ENCODE measurements at places on chromosomes 5 and 9.

- DNase-seq, result no peak
Observed at GRCh38 chr5:16809395-16810207, 126.5 kb downstream of the MYO10 start.

DNA sequence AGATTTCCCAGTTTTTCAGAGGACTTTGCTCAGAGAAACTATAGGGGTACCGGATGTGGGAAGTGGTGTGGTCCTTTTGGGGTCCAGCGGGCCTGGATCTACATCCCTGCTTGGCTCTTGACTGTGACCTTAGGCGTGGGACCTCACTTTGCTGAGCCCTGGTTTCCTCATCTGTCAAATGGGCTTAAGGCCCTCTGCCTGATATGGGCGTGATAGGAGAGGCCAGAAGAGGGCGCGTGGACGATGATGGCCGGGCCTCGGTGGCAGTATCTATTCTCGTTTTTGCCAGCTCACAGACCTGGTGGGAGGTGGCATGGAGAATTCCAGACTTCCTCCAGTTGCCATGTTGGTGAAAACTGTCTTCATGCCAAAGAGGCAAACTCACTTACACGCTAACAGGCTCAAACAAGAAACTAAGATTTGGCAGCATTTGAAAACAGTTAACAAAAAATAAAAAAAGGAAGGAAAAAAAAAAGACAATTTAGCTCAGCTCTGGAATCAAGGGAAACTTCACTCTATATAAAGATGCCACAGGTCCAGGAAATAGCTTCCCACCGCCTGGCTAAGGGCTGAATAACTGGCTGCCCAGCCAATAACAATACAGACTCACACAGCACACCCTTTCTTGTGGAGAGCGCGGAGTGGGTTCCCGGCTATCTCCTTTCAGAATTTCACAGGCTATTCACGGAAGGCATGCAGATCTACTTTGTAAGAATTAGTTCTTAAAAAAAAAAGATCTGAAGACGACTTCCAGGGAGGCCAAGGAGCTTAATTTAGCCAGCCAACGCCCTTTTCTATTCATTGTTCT is 1.7 kb downstream of the SH3PXD2B start:
- DNase-seq, result no peak

DNA sequence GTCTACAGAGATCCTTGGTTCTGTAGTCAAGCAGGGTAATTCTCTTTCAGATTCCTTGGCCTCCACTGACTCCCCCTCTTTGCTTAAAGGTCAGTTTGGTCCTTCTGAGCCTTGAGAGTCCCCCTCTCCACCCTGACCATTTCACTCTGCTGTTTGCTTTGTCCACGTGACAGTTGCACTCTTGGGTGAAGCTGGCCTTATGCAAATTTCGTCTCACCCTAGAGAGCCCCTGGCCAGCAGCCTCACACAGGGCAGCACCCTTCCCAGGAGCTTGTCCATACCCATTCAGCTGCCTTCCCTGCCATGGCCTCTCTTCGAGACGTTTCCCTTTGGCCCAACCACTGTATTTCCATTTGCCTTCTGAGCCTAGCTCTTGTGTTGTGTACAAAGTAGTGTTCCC is 63.7 kb downstream of the PRKACG start:
- DNase-seq, result no peak

- no peak for DNase-seq
Observed at GRCh38 chr5:156505101-156505500, 178.1 kb downstream of the SGCD start.

GRCh38 chr5:150862070-150862469 is 15.7 kb downstream of the IRGM start:
- no peak for DNase-seq

- DNase-seq, result no peak
Observed at GRCh38 chr9:125649315-125649714, 57.7 kb downstream of the MAPKAP1 start.

DNA sequence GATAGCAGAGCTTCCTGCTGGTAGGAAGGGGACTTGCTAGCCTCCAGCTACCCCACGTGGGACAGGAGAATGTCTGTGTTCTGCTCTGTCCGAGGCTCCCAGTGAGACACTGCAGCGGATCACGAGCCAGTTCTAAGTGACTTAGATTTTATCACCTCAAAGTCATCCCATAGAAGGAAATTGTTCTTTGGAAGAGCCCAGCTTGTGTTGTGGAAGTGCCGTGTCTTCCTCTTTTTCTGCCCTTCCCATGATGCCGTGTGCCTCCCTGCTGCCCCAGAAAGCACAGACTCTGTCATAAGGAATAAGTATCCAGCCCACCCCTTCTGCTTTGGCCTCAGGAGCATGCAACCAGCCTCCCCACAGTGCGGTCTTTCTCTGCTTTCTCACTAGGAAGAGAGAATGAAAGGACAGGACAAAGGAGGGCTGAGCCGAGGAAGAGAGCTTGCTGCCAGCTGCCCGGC is 35.6 kb downstream of the RUFY1 start:
- no peak for DNase-seq

GRCh38 chr9:81777482-81777881 is 88.1 kb upstream of the TLE1 start:
- no peak for DNase-seq

- no peak for DNase-seq
Observed at GRCh38 chr5:171592076-171592475, 172.6 kb downstream of the FGF18 start.

GRCh38 chr9:90546200-90546599 is 96.4 kb downstream of the DIRAS2 start:
- no peak for DNase-seq

DNA sequence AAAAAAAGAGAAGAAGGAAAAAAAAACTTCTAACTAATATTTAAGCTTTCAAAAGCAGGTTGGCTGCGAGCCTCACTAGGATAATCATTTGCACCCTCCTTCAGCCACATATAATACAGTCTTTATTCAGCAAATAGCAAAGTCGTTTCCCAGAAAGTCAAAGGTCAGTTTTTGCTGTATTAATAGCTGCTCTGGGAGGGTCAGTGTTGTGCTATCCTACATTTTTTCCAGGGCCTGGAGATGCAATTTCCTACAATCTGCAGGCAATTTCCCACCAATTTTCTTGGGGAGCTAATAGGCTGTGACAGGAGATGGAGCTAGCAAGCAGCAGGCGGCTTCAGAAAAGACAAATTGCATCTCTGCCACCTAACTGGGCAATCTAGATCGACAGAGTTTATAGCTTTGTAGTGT is 136.8 kb downstream of the TLE1 start:
- DNase-seq, result no peak

- DNase-seq, result no peak
Observed at GRCh38 chr9:78289474-78289873, 7.5 kb upstream of the PSAT1 start.

- no peak for DNase-seq
Observed at GRCh38 chr5:120160124-120160895, 303.8 kb upstream of the PRR16 start.

- DNase-seq, result no peak
Observed at GRCh38 chr9:68476847-68477246, 63.8 kb downstream of the TMEM252 start.

GRCh38 chr5:10034001-10034400 is 215.7 kb downstream of the ATPSCKMT start:
- DNase-seq, result no peak

GRCh38 chr9:123099548-123099947 is 66.1 kb downstream of the GPR21 start:
- no peak for DNase-seq

DNA sequence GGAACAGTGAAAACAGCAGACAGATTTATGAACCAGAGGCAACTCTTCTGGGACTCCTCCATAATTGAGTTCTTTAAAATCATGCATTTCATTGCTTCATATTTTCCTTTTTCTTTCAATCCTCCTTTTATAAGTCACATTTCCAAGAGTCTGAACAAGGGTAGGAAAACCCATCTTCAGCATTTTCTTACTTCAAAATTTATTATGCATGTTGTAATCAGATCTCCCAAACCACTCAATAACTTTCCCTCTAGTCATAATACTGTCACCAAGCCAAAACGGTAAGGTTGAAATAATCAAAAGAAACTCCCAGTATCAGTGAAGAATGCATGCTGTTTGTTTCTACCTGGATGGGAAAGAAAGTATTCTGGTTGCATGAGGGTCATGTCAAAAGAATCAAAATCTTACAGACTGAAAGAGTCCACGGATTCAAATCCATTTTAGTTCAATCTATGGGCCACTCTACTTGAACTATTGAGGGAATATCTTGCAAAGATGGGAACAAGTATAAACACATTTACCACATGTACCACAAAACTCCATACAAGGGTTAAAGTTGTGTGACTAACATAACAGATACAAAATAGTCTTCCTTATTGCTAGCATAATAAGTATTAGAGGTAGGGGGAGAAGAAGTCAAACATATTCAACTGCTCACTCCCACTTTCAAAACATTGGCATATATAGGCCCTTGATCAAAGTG is 797.3 kb downstream of the MAT2B start:
- no peak for DNase-seq

DNA sequence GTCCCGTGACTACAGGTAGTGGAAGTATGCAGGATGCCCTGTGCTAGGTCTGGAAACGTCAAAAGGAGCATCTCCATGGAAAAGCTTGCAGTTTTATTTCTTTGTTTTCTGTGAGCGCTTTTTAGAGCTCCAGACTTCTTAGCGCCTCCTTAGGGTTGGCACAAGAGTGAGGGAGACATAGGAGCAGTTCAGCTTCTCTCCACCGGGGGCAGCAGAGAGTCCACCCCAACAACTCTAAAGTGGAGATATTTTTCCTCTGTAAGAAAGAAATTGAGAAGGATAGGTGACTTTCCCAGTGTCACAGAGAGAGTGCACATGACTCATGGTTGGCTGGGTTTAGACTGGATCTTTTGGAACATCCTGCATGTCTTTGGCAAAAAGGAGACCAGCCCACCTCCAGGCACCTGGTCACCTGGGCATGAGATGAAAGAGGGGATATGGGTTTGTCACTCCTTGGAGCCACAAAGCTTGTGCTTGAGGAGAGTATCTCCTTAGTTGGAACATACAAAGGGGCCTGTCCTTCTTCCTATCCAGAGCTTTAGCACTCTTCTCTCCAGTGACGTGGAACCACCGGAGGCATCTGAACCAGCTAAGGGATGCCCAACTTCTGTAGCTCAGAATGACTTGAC is 637.7 kb downstream of the SEMA5A start:
- no peak for DNase-seq
